Fibroblast of villous mesenchyme (primary cell): ENCODE measurements at places on chromosomes 7 and 10. TPM values are rescaled to one million over a fixed set of nuclear protein-coding genes. Genes with fewer than 3 reads are reported as not detected.

Gene CCDC3
- 0.43 and 1.3 TPM in 2 replicates for total RNA-seq

Gene MOGAT3
- total RNA-seq: not detected in 2 replicates

Gene ABI1
- 38.7 and 57.9 TPM in 2 replicates for total RNA-seq

Gene HOGA1
- total RNA-seq: 0.32 and 0.86 TPM in 2 replicates

Gene MCMBP
- total RNA-seq: 43.2 and 56.1 TPM in 2 replicates

Gene ADGRA1
- total RNA-seq: not detected in 2 replicates

DNA sequence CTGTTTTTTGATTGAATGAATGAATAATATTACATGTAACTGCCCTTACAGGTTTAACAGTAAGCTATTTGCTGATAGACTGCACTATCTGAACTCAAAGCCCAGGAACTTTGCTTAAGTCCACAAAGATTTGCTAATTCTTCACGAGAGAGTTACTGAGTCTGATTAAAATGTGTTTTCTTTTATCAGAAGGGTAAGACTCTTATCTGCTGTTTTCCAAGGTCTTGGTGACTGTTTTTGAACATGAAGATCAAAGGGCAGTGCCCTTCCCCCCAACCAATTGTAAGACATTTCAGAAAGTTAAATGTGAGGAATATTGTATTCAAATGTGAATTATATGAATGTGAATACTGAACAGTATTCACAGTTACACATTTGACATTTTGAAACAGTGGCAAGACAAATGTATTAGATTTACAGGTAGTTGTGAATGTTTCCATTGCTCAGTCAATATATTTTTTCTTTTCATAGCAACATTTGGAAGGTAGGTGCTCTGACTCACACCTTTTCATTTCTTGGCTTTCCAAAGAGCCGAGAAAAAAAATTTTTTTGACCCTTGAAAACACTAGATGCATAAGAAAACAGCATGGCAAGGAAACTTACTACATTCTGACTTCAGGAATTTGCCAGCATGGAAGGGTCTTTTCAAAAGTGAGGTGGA is 62.7 kb downstream of the DKK1 start:
- DNase-seq: no peak

DNA sequence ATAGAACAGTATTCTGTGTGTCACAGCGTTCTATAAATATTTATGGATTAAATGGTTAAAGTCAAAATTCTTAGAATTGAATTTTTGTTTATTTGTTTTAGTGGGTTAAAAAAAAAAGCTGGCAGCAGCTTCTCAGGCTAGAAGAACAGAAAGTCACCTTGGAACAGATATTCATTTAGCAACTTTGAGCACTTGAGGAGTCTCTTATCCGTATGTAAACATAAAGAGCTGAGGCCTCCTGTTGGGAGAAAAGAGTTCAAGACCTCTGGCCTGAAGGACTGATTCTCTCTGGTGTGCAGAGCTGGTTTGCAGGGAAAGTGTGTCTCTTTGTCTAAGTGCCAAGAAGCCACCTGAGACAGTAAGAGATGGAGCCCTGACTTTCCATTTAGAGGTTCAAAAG is 109.9 kb downstream of the HERPUD2 start:
- DNase-seq: no peak

- peak; percentile 47 for DNase-seq
Observed at GRCh38 chr7:34062826-34063225, 157.5 kb downstream of the BMPER start.

GRCh38 chr10:13890233-13891127 is 303.7 kb downstream of the PRPF18 start:
- DNase-seq: peak; percentile 40

DNA sequence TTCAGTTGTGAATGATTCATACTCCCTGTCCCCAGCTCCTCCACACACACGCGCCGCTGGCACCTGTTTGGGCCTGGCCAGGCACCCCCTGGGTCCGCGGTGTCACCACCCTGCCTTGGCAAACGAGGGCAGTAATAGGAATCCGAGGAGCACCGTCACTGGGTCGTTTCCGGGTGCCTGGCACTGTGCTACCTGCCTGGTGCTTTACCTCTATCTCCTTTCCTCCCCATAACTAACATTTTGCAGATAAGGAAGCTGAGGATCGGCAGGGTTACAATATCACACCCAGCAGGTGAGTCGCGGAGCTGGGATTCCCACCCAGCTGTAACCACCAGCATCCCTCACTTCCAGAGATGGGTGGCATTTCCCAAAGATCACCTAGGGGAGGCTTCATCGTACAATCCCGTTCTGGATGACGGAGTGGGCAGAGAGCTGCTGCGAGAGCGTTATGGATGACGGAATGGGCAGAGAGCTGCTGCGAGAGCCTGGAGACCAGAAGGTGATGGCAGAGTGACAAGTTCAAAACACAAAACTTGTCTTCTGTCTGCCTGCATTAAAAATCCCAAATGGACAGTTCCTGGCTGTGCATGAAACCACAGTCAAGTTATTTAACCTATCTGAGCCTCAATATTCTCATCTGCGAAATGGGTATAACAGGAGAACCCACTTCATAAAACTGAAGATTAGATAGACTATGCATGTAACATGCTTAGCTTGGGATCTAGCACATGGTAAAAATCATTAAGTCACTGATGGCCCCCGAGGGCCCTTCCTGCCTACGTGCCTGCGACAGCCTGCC is 1.1 kb upstream of the HSPA12A start:
- no peak for DNase-seq

- DNase-seq: peak; percentile 76
Observed at GRCh38 chr7:149310113-149310836, 48.3 kb downstream of the ZNF783 start.

GRCh38 chr10:32346551-32347362 is at the start of gene EPC1:
TSS of gene EPC1 (minus strand) at chr10:32347158. CDS start at chr10:32346915, 243 bp downstream.
- peak; percentile 88 for DNase-seq

- DNase-seq: no peak
Observed at GRCh38 chr7:50431316-50431715, 18.8 kb downstream of the FIGNL1 start.

- no peak for DNase-seq
Observed at GRCh38 chr10:102727037-102727818, 12.8 kb downstream of the SFXN2 start.

DNA sequence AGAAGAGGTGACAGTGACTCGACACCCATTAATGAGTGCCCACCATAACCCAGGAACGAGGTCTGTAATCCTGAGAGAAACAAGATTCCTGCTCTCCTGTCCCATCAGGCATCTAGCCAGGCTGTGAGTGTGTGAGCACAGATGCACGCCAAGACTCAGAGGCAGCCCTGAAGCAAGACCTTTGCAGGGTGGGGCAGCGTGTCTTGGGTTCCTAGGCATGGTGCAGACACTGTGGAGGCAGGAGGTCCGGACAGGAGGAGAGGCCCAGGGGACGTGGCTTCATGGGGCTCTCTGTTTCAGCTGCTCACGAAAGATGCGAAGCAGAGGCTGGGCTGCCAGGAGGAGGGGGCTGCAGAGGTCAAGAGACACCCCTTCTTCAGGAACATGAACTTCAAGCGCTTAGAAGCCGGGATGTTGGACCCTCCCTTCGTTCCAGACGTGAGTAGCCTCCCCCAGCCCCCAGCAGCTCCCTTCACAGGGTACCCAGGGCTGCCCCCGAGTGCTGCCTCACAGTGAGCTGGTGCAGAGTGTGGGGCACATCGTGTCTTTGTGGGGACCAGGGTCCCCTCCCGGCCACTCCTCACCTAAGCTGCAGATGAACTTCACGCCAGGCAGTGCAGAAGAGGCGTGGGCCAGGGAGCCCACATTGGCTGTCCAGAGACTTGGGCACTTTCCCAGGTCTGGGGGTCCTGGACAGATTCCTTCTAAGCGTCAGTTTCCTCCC is 94.5 kb downstream of the RGS10 start:
- no peak for DNase-seq

- DNase-seq: no peak
Observed at GRCh38 chr10:128221117-128221516, 94.9 kb upstream of the MKI67 start.

DNA sequence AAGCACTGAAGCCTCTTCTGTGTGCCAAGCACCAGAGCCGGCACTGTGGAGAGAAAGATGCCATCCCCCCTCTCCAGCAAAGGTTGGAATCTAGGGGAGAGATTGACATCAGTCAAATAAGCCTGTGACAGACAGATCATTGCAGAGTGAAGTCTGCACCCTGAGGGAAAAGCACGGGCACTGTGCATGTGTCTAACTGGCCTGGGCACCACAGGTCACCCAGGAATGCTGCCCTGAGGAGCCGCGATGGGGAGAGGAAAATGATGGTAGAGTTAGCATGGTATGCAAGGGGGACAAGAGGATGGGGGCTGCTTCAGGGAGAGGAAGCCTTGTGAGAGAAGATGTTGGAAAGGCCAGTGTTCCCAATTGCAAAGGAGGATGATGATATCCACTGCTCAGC is 261.0 kb downstream of the GRID1 start:
- DNase-seq: no peak

GRCh38 chr7:46321556-46322205 is 400.6 kb upstream of the IGFBP3 start:
- DNase-seq: peak; percentile 82

GRCh38 chr7:81973117-81973516 is 203.3 kb upstream of the HGF start:
- DNase-seq: no peak

DNA sequence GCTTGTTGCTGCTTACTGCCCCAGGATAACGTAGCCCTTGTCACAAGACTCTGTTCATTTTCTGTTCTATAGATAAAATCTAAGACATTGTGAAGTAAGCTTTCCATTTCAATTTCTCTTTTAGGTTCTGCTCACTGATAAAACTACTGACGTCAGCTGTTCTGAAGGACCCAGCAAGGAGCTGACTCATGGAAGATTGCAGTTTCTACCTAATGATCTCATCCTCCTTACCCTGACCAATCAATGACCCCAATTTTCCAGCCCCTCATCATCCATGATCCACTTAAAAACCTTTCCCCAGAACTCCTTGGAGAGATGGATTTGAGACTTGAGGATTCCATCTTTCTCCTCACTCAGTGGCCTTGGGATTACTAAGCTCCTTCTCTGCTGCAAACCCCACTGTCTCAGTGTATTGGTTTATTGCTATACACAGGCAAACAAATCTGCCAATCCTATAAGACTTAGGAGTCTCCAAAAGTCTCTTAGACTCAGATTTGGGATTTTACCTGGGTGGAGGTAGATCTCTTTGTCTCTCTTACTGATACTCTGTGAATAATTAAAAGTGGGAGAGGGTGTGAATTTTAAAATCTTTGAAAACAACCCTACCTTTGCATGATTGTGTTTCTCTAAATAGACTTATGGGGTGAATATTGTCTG is 109.2 kb upstream of the TRIM24 start:
- no peak for DNase-seq

DNA sequence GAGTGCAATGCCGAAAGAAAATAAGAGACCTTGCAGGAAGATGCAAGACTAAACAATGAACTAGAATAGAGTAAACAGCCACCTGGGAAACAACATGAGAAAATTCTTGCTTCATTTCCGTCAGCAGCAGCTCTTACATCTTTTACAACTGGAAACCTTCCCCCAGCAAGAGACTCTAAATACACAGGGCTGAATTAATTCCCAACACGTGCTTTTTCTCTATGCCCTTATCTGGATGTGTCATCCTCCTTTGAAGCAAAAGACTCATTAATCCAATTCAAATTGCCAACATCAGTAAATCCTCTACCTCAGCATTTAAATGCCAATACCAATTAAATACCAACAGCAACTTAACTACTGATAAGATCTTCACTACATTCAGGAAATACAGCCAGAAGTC is 99.0 kb upstream of the PDE1C start:
- DNase-seq: no peak

DNA sequence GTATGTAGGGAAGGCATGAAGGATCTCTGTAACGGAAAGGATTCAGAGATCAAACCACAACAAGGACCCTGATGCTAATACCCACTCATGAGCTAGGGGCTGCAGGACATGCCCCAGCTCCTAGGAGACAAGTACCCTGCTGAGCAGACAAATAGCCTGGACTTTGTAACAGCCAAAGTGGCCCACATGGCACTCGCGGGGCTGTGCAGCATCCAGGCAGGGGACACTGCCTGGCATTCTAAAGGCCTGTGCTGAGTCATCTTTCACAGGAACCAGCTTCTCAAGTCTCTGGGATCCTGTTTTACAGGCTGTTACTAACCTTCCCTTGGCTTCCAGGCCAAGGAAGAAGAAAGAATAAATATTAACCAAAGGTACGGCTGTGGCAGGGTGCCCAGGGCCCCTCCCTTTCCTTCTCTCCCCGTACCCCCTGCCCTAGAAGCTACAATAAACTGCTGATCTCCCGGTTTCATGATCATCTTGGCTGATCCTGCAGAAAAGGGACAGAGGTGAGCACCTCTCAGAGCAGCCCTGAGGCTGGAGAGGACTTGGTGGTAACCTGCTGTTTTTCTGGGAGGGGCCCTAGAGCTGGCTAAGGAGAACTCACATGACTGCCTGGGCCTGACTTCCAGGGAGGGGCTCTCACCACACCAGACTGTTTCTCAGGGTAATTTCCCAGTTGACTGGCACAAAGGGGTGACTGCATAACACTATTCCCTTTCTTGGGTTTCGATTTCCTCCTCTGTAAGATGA is 4.2 kb upstream of the RPEL1 start:
- peak; percentile 46 for DNase-seq
